Right cardiac atrium (tissue), 5 donors: ENCODE measurements at places on chromosomes 4 and X.

DNA sequence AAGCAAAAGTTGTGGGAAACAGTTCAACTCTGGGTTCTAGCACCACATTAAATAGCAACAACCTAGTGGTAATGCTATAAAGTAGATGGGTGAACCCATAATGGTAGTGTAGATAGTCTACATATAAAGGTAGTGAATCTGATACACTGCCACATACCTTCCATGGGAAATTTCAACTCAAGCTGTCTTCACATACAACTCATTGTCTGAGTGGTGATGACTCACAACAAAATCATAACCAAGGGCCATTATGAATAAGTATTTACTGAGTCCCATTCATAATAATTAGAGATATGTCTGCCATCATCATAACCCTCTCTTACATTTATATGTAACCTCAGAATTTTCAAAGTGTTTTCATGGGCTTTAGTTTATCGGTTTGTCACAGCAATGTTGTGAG lies 34.8 kb downstream of the EGF start:
- no peak for DNase-seq

DNA sequence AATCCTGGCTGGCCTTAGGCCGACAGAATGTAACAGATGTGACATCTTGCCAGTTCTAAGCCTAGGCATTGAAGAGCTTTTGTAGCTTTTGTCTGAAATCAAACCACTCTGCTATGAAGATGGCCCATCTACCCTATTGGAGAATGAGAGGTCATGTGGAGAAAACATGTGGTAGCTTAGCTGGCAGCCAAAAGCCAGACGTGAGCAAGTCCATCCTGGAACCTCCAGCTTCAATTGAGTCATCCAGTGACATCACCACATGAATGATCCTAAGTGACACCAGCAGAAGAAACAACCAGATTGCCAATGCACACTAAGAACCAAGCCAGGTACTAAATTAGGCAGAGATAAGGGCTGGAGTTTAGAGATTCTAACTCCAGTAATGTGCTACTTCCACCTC lies 154.8 kb upstream of the ZFP42 start:
- no peak for DNase-seq

DNA sequence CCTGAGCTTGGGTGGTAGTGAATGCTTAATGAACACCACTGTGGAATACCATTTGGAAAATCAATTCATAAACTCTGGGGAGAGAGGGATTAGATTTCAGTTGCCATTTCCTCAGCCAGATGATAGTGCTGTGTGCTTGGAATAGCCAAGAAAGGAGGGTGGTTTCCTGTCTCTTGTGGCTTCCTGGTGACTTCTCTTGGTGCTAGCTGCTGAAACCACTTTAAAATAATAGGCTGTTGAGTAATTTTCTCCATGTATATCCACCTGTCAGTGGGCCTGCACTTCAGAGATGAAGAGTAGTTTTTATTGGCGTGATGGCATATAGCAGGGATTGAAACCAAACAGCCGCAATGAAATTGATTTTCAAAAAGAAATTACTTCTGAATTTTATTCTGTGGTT lies 11.8 kb downstream of the EDA start:
- no peak for DNase-seq

GRCh38 chrX:13188731-13189309 lies 131.0 kb downstream of the ATXN3L start:
- DNase-seq: no peak

- no peak for DNase-seq
Observed at GRCh38 chrX:133339566-133339965, 75.7 kb downstream of the GPC4 start.

- DNase-seq: no peak
Observed at GRCh38 chr4:101262683-101263082, 84.6 kb downstream of the PPP3CA start.

DNA sequence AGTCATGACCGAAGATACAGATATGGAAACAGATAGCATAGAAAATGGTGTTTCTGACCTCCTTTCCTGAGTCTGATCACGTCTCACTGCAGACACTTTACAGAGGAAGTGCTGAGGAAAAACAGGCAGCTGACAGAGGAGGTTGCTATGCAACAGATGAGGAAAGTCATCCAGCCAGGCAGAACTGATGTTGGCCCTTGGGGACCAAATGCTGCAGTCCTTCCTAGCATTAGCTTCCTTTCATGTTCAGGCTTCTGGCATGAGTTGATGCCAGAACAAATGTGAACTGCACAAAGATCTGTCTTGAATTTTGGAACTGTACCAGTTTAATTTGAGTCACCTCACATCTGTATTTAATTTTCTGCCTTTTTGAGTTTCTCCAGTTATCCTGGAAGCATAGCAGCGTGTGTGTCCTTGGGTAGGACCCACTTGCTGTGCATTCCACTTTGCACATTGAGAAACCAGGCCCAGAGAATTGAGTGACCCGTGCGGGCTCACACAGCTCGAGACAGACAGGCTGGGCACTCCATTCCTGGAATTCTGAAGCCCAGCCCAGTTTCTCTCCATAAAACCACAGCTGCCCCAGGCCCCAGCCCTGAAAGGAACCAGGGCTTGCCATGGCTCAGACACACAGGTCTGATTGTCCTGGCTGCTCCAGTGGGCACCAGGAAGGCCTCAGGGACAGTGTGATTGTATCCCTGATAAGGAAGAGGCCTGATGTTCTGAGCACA lies 1.4 kb upstream of the MAGED1 start:
- DNase-seq: peak; percentile 34

- no peak for DNase-seq
Observed at GRCh38 chr4:143653031-143653430, 47.4 kb downstream of the FREM3 start.

DNA sequence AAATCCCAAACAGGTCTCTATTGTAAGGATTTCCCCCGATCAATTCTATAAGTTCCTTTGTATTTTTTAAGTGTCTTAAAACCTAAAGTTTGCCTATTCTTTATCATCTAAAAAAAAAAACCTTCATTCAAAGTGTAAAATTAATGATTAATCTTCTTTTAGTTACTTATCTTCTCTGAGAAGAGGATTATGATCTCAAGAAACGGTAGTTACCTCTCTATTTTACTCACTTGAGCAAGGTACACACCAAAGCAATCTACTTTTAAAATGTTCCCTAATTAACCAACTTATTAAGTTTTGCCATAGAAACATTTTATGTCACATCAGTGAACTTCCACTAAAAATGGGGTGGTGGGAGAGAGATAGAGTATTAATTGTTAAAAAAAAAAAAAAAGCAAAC lies 15.2 kb upstream of the GALNT7 start:
- DNase-seq: no peak

DNA sequence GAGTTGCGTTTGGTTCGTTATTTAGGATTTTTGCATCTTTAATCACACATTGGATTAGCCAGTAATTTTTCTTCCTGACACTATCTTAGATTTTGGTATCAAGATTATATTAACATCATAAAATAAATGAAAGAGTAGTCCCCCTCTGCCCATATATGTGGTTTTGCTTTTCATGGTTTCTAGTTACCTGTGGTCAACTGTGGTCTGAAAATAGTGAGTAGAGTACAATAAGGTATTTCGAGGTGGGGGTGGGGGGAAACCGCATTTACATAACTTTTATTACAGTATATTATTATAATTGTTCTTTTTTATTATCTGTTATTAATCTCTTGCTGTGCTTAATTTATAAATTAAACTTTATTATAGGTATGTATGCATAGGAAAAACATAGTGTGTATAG lies 152.4 kb downstream of the STIM2 start:
- DNase-seq: no peak

GRCh38 chr4:2024683-2025082 lies 15.9 kb upstream of the NELFA start:
- no peak for DNase-seq

DNA sequence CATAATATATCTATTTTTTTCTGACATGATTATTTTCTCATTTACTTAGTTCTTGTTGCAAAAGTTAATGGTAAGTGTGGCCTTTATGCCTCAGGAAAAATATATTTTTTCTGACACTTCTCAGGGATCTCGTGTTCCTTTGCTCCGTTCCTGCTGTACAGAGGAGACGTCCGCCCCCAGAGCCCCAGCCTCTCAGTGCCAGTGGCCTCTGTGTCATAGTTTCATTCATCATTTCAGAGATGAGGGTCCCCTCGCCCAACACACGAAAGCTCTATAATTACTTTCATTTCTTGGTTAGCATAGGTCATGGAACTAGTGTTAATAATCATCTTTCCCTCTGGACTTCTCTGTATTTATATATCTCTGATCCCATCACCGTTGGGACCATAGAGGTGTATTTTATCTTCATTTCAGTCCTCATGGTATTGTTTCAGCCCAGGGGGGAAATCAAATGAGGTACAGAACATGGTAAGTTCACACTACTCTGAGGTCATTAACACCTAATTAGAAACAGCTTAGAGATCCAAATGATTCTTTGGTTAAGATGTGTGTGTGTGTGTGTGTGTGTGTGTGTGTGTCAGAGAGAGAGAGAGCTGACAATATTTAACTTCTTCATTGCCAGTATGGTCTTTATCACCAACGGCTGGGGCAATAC lies 631.1 kb upstream of the TENM3 start:
- no peak for DNase-seq

DNA sequence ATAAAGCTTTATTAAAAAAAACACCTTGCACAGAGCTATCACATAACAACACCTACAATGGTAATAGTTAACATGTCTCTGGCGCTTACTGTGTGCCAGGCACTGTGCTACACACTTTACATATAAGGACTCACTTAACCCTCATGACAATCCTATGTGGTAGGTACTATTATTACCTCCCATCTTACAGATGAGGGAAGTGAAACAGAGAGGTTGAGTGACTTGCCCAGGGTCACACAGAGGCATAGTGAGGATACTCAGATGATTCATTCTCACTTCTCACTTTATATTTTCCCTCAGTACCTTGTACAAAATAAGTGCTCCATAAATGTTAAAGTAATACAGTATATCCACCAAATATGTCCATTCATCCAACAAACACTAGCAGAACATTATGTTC lies 43.4 kb upstream of the IQSEC2 start:
- DNase-seq: no peak

DNA sequence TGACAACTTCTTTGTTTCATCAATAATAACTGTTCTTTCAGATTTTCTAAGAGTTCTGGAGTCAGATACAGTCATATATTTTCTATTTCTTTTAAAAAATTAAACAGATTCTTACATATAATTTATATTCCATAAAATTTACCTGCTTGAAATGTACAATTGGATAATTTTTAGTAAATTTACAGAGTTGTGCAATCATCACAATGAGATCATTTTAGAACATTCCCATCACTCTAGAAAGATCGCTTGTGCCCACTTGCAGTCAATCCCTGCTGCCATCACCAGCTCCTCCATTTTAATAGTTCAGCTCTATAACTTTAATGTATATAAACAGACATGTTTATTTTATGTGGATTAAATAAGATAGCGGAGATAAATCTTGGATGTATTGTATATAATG lies 29.6 kb upstream of the PRSS48 start:
- no peak for DNase-seq

DNA sequence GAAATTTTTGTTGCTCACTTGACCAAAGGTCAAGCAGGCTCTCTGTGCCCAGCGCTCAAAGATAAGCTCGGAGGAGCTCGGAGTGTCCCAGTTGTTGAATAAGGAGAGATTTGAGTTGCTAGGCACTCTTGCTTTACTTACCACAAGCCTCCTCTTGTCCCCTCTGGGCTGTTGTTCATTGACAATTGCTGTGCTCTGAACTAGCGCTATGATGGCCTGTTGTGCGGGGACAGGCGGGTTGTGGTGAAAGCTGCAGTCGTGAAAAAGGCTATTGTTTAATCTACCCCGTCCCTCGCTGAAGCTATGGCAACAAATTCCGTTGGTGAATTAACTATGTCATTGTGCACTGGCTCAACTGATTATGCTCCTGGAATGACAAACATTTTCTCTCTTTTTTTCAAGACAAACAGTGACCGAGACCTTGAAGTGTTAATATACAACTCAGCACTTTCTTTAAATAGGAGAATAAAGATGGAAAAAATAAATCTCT lies 21.0 kb upstream of the POLA1 start:
- no peak for DNase-seq

- peak; percentile 53 for DNase-seq
Observed at GRCh38 chr4:143700416-143701352, at the start of gene FREM3. Gene FREM3, minus strand, starts transcription at chr4:143700675. Its CDS starts 0 bp downstream, at chr4:143700675.

GRCh38 chr4:14837860-14838259 lies 164.4 kb upstream of the CPEB2 start:
- no peak for DNase-seq

DNA sequence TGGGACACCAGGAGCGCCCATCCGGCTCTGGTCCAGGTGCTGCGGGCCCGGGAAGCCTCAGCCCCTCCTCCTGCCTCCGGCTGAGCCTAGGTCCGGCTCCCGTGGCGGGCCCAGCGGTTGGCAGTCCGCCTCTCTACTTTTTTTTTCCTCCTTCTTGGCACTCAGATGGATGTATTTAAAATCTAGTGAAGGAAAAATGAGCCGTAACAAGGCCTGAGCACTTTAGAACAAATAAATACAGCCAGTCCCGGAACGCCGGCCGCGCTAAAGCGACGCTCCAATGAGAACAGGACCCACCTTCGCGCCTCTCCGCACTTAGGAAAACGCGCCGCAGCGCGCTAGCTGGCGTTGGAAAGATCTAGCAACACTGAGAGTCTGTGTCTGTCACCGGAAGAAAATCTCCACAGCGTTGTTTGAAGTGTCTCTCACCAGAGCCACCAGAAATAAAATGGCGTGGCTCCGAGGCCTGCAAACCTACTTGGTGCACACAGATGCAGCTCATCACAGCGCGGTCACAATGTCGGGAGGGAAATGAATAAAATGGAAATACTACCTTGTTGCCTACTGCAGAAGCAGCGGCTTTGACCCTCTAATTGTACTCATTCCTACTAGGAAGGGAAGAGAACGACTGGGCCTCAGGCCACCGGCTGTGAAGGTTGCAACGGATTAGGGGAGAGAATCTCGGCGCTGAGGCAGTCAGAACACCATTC lies 4.7 kb downstream of the NEUROG2 start:
- no peak for DNase-seq

GRCh38 chrX:102808336-102808735 lies 87.8 kb downstream of the GPRASP3 start:
- no peak for DNase-seq

DNA sequence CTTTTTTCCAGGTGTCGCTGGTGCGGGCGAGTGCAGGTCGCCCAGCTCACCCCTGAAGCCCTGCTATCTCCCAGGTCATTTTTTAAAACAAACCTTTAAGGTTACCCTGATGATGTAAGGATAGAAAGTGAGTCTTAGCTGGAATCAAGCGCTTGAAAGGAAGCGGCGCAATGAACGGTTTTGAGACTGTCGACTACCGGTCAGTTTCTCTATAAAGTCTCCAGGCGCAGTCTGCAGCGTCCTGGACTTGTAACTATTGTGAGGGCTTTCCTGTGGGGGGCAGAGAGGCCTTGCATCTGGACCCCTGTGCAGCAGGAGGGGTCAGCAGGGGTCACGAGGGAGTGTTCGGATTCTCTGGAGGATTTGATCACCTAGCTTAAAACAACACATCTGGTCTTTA lies 1.6 kb downstream of the KIT start:
- DNase-seq: no peak

GRCh38 chrX:113802837-113803236 lies 781.0 kb upstream of the HTR2C start:
- DNase-seq: no peak

DNA sequence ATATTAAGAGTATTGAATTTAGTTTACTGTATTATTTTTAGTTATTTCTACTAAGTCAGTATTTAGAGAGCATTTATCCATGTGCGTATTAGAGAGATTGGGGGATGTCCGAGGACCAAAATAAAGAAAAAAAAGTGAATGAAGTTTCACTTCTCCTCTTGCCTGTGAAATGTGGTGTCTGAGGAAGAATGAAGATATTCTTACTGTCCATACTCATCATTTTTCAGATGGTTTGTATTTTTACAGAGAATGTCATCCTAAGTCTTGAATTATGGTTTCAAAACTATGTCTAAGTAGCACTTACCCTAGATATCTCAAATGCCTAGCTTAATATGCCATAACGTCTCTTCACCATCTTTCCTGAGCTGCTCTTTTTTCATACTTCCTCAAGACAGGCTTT lies 854.3 kb downstream of the C4orf33 start:
- no peak for DNase-seq
